ENCODE measurements at places on chromosomes 13 and 19.

DNA sequence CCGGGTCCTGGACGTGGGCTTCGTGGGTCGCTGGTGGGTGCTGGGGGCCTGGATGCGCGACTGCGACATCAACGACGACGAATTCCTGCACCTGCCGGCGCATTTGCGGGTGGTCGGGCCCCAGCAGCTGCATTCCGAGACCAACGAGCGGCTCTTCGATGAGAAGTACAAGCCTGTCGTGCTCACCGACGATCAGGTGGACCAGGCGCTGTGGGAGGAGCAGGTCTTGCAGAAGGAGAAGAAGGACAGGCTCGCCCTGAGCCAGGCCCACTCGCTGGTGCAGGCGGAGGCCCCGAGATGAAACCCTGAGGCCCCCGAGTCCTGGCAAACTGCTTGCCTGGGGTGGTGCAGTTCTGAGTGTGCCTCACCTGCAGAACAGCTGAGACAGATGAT is 787 bp downstream of the TIMM29 start:
- no peak for DNase-seq

DNA sequence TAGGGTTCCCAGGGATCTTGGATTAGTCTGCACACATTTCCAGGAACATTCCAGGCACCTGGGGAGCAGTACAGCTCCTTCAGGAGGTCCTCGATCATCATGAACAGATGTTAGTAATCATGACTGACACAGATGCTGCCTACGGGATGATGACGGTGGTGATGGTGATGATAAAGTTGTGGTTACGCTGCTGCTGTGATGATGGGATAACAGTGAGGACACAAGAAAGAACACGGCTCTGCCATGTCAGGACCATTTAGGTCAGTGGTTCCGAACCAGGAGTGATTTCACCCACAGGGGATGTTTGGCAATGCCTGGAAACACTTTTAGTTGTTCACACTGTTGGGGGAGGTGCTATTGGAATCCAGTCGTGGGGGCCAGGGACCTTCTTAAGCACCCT is 1193.0 kb downstream of the UQCRFS1 start:
- no peak for DNase-seq

- no peak for DNase-seq
These were observed 395.9 kb downstream of the KCNRG start for GRCh38 chr13:50410921-50411746.

- DNase-seq, result no peak
These were observed 35.7 kb downstream of the ZSWIM4 start for GRCh38 chr19:13830741-13831536.

GRCh38 chr13:110400786-110401533 is 93.9 kb downstream of the COL4A2 start:
- no peak for DNase-seq

DNA sequence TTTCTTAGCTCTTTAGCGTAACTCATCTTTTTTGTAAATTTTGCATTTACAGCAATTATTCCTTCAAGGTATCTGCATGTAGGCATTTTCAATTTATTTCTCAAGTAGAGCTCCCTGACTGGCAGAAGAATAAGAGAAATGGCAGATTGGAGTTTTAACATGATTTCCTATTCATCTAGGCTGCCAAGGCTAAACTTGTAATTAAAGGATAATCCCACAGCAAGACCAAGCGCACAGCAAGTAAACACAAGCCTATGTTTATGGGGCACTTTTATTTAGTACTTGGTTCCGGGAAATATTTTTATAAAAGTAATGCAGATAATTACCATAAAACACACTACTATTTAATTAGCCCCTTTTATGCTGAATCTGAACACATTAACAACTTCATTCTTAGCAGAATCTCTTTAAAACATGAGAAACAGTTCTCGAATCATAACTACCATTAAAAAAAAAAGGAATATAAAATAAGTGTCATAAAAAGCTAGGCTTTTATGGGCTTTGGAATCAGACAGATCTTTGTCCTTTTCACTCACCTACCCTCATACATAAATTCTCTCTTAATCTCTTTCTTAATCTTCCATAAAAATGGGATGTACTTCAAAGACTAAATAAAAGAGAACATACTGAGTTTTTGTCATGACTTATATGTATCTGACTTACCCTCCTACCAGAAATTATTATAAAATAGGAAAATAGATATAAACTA is 961.6 kb upstream of the MIR17HG start:
- no peak for DNase-seq

Measured in GM12865 (cell line).